Endothelial cell (in vitro differentiated cells): ENCODE measurements at places on chromosomes 1 and 21. TPM values are rescaled to one million over a fixed set of nuclear protein-coding genes. Genes with fewer than 3 reads are reported as not detected.
A peak's percentile ranks its signal among the peaks of the same experiment; 100 is the strongest.

GRCh38 chr1:244863491-244864252 is 671 bp downstream of the HNRNPU start:
- DNase-seq = no peak

GRCh38 chr1:109623601-109624161 is 4.0 kb downstream of the AMPD2 start:
- DNase-seq = no peak

DNA sequence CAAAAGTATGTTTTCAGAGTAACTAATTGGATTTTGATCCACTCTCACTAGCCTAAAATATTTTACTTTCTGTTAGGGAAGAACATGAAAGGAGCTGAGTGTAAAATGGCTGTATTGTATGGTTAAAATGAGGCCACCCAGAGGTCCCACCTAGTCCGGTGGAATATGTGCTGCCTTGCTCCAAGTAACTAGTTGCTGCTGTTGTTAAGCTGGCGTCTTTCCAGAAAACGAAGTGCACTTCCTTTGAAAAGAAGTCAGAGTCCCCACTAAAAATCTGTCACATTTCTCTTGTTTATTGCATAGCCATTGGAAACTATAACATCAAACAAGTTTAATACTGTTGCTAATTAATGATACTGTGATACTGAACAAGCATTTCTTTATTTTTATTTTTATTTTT is 3.2 kb downstream of the SLC25A33 start:
- no peak for DNase-seq

DNA sequence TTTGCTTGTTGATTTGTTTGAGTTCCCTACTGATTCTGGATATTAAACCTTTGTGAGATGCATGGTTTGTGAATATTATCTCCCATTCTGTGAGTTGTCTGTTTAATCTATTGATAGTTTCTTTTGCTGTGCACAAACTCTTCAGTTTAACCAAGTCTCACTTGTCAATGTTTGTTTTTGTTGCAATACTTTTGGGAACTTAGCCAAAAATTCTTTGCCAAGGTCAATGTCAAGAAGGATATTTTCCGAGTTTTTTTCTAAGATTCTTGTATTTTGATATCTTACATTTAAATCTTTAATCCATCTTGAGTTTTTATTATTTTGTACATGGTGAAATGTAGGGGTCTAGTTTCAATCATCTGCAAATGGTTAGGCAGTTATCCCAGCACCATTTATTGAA is 1230.7 kb upstream of the NCAM2 start:
- no peak for DNase-seq

DNA sequence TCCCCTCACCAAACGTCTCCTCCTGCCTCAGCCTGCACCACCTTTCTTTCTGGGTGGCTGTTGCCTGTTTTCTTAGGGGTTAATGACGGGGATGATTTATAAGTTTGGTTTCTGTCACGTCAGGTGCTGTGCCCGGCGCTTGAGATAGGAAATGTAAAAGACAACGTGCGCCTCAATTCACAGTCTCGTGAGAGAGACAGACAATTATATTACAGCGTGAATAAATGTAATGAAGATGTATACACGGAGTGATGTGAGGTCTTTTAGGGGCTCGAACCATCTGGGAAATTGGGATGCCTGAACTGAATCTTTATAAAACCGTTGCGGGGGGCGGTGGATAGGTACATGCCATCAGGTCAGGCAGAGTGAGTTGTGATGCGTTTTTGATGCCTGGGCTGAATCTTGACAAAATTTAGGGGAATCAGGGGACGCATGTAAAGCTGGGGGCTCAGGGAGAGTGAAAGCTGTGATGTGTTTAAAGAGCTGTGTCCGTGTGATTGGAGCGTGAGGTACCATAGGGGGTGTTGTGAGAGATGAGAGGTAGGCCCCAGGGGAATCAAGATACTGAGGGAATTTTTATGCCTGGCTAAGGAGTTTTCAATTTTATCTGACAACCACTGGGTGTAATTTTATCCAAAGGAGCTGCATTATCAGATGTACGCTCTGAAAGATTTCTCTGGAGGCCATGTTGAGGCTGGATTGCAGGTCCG is 831 bp downstream of the TIPRL start:
- no peak for DNase-seq

- no peak for DNase-seq
Measured at GRCh38 chr1:187157552-187157951, 328.8 kb downstream of the PLA2G4A start.

DNA sequence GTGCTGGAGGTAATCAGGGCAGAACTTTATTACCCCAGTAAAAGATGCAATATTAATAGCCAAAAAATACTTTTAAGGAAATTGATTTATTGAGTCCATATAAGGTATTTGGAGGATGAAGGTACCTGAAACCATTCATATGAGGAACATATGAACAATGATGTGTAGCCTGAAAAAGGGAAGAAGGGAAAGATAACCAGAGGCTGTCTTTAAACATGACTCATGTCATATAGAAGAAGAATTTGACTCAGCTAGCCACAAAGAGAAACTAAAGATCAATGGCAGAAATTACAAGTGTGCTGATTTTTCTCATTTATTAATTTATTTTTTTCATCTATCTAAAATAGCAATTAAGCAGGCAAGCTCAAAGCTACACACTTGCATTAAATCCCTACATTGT is 136.2 kb upstream of the DUSP10 start:
- DNase-seq = no peak

GRCh38 chr1:95650631-95651030 is 416.6 kb downstream of the RWDD3 start:
- DNase-seq = no peak

DNA sequence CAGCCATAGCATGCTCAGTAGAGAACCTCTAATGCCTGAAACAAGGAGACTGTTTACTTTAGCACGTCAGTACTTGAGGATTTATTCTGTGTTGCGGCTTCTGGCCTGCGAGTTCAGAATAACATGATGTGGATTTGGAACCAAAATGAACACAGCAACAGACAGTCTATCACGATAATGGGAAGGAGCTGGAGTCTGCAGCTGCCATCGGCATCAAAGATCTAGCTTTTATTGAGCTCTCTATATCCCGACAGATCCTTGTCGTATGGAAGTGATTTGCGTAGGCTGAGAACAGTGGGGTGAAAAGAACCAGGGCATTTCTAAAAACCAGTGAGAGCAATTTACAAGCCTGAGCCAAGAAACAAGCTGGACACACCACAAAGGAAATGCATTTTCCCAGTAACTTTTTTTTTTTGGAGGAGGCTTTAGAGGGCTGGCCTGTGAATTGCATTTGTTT is 294.2 kb downstream of the KIF26B start:
- DNase-seq = no peak

DNA sequence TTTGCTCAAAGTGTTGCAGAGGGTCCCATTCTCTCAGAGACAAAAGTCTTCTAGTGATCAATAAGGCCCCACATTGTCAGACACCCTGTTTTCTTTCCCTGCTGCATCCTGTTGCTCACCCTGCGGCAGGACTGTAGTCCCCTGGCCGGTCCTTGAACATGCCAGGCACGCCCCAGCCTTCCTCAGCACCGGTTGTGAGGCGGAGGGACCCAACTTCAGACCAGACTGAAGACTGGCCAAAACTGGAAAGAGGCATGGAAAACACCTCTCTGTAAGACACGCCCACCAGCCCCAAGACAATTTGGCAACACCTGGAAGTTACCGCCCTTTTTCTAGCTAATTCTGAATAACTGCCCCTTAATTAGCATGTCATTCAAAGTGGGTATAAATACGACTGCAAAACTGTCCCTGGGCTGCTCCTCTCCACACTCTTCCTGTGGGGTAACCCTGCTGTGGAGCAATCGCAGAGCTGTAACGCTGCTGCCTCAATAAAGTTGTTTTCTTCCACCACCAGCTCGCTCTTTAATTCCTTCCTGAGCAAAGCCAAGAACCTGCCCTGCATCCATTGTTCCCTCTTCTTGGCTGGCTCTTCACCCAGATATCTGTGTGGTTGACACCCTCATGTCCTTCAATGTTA is 23.8 kb downstream of the PLA2G2A start:
- no peak for DNase-seq

GRCh38 chr21:42360317-42360716 is 6.0 kb downstream of the TFF1 start:
- no peak for DNase-seq

DNA sequence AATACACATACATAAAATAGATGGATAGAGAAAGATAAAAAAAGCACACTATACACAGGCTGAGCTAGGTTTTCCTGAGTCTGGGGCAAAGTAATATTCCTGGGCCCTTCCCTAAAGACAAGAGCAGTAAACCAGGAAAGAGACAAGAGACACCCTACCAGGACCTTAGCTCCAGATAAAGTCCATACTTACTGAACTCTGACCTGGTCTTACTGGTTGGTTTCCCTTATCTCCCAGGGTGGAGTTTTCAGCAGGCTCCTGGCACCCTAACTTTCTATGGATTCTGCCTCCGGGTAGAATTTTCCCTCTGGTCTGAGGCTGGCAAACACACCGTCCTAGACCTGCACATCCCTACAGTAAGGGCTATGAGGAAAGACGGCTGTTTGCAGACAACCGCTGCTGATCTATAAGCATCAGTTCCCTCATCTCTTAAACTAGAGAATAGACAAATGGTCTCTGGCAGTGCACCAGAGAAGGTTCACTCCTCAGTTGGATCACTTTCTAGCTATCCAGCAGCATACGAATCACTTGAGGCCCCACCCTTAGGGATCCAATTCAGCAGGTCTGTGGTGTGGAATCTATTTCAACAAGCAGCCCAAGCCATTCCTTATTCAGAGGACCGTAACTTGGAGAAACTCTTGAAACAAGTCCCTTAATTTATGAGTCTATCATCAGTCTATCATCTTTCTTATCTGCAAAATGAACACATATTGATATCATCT is 52.0 kb downstream of the ARHGEF11 start:
- no peak for DNase-seq

DNA sequence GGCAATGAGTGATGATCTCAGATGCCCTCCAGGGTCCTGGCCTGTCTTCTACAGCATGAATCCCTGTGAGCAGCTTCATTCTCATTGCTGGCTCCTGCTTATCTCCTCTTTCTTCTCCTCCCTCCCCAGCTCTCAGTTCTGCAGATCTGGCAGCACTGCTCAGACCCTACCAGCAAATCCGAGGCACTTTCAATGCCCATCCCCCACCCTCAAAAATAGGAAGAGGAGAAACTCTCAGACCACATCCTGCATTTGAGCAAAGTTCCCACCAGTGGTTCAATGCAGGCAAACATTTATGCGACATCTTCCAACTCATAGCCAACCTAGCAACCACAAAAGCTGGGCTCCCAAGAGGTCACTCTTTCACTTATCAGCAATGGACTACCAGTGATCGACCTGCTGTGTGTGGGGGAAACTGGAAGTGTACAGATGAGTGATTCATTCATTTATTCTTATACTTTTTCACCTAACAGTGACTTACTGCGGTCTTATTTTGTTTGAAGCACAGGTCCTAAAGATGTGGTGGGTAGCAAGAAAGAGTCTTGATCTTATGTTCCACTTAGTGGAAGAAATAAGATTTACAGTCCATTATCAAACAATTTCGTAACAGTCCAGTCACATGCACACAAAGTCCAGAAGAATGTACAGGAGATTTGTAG is 5.8 kb upstream of the CHI3L2 start:
- DNase-seq = no peak

GRCh38 chr1:37930246-37931101 is 16.4 kb downstream of the INPP5B start:
- no peak for DNase-seq

DNA sequence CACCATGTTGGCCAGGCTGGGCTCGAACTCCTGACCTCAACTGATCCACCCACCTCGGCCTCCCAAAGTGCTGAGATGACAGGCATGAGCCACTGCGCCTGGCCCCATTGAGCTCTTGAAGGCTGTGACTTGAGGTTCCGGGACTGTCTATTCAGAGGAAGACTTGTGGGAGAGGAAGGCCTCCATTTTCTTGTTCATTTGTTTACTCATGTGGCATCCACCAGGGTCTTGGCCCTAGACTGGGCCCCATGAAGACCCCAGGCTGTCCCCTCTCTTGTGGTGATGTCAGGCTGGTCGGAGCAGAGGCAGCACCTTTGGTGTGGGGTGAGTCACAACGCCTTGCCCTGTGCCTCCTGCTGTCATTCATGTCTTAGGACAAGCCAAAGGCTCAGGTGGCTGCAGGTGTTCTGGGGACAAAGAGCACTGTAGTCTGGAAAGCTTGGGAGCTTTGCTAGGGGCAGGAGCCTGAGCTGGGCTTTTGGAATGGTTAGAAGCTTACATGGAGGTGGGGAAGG is 224.6 kb upstream of the C1orf174 start:
- no peak for DNase-seq

DNA sequence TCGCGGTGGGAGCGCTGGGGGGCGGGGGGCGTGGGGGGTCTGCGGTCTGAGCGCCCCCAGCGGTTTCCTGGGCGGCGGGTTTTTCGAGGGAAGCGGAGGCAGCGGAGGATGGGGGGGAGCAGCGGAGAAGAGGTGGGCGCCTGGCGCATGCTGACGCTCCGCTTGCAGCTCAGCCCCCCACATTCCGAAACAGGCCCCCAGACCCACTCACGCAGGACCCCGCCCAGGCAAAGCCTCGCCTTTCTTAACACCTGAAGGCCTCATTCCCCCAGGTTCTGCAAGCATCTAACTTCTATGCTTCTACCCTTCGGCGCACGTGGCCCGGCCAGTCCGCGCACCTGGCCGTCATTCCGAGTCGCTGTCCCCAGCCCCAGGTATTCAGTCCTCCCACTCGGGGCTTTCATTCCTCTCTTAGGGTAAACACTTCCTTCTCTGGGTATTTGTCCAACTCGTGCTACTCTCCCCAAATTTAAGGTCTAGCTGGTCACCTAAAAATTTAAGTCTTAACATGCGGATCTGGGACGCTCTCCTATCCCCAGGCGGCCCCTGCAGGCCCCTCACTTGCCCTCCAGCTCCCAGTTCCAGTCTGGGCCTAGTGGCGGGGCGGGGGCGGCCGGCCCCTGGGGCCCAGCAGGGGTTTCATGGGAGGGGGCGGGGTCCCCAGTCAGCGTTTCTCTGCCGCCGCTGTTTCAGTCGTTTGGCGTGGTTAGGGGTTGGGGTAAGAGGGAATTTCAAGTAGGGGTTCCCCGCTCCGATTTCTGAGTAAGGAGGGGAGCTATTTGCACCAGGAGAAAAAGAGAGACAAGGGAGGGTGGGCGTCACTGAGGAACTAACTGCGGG is 2.8 kb upstream of the ZBTB7B start:
- DNase-seq = peak; percentile 46

GRCh38 chr21:26941421-26941820 is 25.5 kb downstream of the ADAMTS5 start:
- DNase-seq = no peak

HSD11B1 gene
- not detected for total RNA-seq

C1orf87 gene
- 0.23 TPM for total RNA-seq

PRDM16 gene
- 21.4 TPM for total RNA-seq

CD1E gene
- not detected for total RNA-seq

CDKN2C gene
- total RNA-seq = not detected

RFX5 gene
- total RNA-seq = 51.6 TPM

MPC2 gene
- 33.7 TPM for total RNA-seq

AMY1C gene
- total RNA-seq = not detected

NEGR1 gene
- 2.9 TPM for total RNA-seq
